Thoracic aorta (tissue), 2 donors: ENCODE measurements at places on chromosomes 6 and 20.

GRCh38 chr20:40109136-40109535 lies 579.9 kb downstream of the MAFB start:
- DNase-seq = no peak

DNA sequence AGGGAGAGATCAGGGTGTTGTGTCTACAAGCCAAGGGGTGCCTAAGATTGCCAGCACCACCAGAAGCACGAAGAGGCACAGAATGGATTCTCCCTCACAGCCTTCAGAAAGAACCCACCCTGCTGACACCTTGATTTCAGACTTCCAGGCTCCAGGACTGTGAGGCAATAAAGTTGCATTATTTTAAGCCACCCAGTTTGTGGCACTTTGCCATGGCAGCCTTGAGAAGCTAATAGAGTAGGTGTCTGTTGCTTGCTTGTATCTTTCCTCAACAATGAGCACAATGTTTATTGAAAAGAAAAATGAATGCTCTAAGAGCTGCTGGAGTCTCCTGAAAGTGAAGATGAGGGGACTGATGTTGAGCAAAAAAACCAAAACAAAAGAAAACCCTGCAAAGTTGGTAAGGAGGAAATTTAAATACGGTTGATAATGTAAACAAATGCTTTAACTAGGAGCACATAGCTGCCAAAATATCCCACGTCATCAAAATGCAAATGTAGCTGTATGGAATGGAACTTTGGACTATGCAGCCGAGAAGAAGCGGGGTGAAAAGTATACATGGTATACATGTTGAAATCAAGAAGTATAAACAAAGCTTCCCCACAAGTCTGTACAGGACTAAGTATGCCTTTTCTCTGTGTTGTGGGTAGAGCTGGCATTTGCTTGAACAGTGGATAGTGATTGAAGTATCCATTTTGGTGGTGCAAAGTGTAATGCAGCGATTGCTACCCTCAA lies 8.0 kb downstream of the IL20RA start:
- DNase-seq = no peak

GRCh38 chr6:5401845-5402738 lies 140.8 kb downstream of the FARS2 start:
- no peak for DNase-seq

DNA sequence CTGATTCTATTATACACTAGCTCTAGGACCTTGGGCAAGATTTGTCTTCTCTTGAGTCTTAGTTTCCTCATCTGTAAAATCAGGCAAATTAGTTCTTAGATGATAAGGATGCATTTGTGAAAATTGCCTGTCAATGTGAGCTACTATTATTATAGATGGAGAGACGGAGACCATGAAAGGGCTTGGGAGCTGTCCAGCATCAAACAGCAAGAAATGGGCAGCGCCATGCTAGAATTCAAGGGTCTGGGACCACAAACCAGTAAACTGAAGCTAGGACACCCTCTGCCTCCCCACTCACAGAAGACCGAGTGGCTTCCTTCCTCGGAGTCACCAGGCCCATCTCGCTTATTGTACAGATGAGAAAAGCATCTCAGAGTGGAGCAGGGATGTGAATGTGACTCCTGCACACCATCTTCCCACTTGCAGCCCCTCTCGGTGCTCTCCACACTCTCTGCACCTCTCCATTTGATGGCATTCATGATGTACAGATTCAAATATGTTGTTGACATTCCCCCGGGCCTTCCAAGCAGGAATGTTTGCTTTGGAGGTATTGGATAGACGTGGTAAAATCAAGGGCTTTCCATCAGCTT lies 24.1 kb upstream of the BPIFA3 start:
- no peak for DNase-seq

DNA sequence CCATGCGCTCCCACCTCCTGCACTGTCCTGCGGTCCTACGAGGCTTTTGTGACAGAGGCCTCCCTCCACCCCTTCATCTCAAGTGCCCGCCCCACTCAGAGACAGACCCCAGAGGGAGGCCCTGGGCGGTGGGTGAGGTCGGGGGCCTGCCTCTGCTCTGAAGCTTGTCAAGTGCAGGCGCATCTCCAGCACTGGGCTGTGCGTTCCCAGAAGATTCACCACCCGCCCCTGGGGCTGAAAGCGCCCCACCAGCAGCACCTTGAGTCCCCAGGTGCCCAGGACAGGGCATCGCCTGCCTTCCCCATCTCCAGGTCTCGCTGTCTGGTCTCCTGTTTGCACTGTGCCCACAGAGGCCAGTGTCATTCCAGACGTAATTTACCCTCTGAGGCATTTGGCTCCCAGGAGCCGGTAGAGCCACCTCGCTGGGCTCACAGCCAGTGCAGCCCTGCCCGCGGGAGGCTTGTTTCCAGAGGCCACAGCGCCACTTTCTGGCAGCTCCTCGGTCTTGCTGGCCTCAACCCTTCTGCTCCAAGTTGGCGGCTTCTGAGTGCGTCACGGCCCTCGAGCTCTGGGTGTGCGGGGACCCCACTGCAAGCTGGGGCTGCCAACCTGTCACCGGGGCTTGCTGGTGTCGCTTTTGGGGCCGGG lies 191.1 kb downstream of the TAF4 start:
- no peak for DNase-seq

DNA sequence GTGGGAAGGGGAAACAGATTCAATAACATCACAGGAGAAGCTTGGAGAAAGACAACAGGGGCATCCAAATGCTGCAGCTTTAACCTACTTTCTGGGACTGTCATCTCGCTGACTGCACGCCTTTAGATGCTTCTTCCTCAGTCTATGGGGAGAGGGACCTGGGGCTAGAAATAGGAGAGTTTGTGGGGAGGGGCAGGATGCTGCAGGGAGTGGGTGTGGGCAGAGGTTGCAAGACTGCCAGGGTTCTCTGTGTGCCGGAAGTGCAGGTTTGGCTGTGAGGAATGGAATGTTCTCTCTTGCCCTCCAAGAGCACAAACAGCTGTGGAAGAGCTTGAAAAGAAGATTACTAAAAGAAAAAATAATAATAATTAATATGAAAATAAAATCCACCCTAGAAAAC lies 93.2 kb downstream of the FOXO3 start:
- no peak for DNase-seq

DNA sequence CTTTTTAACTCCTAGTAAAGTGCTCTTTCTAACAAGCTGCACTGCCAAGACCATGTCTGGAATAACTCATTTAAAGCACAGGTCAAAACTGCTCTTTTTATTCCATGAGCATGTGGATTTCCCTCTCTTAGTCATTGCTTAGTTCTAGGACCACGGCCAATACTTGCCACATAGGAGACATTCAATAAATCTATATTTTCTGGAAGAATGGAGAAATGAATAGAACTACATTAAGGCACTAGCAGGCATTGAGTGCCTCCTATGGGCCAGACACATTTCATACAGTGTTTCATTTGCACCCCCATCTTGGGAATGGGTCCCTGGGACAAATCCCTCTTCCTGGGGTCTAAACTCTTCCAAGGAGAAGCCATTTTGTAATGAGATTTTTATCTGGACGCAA lies 552.8 kb upstream of the CITED2 start:
- DNase-seq = no peak

- DNase-seq = no peak
These were observed 16.6 kb downstream of the POPDC3 start for GRCh38 chr6:105163183-105163582.
